Colonic mucosa (tissue), 4 donors: ENCODE measurements at places on chromosomes 1 and 21.

GRCh38 chr1:83999316-83999819, 436 bp upstream of the TTLL7 start:
- no peaks in the 10 kb centered on the region for H3K36me3 ChIP-seq
- peak overlapping the region; percentile 78 for H3K4me3 ChIP-seq
- no peaks in the 10 kb centered on the region for H3K27me3 ChIP-seq

- no peaks in the 10 kb centered on the region for H3K27me3 ChIP-seq
- H3K27ac ChIP-seq: no peak overlapping the region
- no peak for DNase-seq
- H3K4me3 ChIP-seq: no peak overlapping the region
Observed at GRCh38 chr1:186463511-186463910, 2.6 kb upstream of the PDC start.

GRCh38 chr1:35958558-35958957, 27.7 kb downstream of the AGO3 start:
- H3K27me3 ChIP-seq: no peaks in the 10 kb centered on the region
- no peaks in the 10 kb centered on the region for H3K36me3 ChIP-seq
- DNase-seq: no peak
- H3K27ac ChIP-seq: no peak overlapping the region
- no peak overlapping the region for H3K4me3 ChIP-seq

DNA sequence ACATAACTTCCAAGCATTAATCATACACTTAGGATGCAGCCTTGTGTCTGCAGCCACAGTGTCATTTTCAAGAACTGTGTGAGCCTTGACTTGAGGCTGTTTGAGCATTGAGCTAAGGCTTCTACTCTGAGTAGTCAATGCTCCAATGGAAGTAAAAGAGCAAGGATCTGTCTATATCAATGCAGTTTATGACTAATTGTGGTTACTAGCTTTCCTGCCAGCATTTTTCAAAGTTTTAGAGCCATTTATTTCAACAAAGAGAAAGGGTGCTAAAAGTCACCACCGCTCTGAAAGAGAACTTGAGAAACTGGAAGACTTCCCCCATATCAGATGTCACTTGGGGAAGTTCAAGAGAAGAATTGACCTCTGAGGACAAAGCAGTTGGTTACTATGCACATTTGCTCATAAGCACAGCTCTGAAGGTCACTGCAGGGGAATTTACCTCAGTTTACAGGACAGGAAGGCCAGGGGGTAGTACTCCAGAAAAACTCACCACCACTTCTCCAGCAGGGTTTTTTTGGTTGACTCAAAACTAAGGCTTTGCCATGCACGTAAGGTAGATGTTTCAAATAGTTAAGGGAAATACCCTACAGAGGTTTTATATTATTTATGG, 24.5 kb upstream of the RGS1 start:
- no peak overlapping the region for H3K27ac ChIP-seq
- H3K36me3 ChIP-seq: no peaks in the 10 kb centered on the region
- no peaks in the 10 kb centered on the region for H3K27me3 ChIP-seq
- DNase-seq: no peak
- H3K4me1 ChIP-seq: no peaks in the 10 kb centered on the region
- H3K4me3 ChIP-seq: no peak overlapping the region

DNA sequence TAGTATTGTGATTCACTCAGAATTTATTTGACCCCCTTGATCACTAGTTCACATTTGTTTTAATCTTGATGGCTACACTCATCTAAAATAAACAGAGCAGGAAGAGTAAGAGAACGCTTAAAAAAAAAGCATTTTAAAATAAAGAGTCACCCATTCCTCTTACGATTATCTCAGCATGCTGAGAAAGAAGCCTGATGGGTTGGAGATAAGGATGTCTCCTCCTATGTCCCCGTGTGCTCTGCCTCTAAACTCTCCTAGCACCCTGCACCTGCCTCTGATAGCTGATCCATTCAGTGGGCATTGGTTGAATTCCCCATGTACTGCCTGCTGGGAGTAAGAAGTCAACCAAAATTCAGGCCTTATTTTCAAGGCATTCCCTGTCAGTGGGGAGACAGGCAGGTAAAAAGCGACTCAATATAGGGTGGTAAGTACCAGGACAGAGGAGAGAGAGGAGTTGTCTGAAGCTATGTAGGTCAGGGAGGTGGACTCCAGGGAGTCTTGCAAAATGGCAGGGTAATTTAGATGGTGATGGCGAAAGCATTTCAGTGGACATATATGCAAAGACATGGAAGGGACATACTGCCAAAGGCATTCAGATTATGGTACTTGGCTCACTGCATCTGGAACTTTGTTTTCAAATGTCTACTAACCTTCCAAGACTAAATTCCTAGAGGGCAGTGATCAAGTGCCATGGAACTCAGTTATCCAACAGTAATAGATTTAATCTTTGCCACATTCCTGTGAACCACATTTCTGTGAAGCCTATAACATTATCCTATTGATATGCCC, 18.4 kb downstream of the ELAVL4 start:
- H3K4me1 ChIP-seq: no peaks in the 10 kb centered on the region
- no peaks in the 10 kb centered on the region for H3K36me3 ChIP-seq
- no peak overlapping the region for H3K4me3 ChIP-seq
- no peak for DNase-seq
- no peaks in the 10 kb centered on the region for H3K27me3 ChIP-seq

DNA sequence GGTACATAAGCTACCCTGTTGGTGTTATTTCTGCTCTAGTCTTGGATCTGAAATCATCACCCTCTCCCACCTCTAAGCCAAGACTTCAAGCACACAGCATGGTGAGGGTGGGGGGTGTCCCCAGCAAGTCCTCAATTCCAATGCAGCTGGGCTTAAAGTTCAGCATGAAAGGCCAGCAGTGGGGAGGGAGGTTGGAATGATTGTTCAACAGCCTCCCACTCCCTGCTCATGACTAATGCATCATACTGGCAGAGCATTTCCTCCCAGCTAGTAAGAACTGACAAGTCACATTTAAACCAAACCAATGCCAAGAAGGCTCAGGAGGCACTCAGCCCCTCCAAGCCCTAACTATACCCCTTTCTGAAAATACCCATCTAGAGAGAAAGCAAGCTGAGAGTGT, 50.1 kb downstream of the TIAM1 start:
- H3K27me3 ChIP-seq: no peaks in the 10 kb centered on the region
- H3K36me3 ChIP-seq: no peaks in the 10 kb centered on the region
- DNase-seq: no peak

DNA sequence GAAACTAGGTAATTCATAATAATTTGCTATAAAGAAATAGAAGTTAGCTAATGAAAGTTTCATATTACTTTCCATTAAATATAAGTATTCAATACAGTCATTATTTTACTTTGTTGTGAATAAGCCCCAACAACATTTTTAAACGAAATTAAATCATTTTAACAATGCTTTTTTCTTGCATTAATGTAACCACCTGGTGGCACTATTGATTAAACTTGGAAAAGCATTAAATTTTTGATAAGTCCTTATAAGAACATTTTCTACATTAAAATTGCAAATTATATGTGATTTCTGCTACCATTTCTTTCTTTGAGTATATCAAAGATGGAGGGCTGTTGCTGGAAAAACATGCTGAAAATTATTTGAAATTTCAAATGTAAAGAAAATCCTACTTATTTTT, 918.8 kb upstream of the TMPRSS15 start:
- DNase-seq: no peak
- H3K27ac ChIP-seq: no peak overlapping the region
- no peaks in the 10 kb centered on the region for H3K4me1 ChIP-seq
- H3K4me3 ChIP-seq: no peak overlapping the region
- H3K36me3 ChIP-seq: no peaks in the 10 kb centered on the region
- no peaks in the 10 kb centered on the region for H3K27me3 ChIP-seq

DNA sequence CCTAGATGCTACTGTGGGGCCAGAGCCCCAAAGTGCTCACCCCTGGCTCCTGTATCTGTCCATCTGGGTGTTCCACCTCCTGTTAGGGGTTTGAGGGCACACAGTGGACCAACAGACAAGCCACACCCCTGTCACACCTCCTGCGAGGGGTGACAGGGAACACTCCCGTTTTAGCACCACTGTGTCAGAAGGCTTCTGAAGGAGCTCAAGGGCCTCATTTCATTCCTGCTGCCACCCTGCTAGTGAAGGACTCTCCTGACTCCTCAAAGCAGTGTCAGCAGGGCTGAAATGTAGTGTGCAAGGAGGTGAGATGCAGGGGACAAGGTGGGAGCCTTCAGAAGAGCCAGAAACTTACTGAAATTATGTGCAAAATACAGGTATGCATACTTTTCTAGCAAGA, 174.6 kb downstream of the GPATCH2 start:
- no peaks in the 10 kb centered on the region for H3K27me3 ChIP-seq
- no peak for DNase-seq
- H3K4me1 ChIP-seq: no peaks in the 10 kb centered on the region
- H3K36me3 ChIP-seq: no peaks in the 10 kb centered on the region
